ENCODE measurements at places on chromosomes 12 and 14. TPM values are rescaled to one million over a fixed set of nuclear protein-coding genes. Genes with fewer than 3 reads are reported as not detected.

DNA sequence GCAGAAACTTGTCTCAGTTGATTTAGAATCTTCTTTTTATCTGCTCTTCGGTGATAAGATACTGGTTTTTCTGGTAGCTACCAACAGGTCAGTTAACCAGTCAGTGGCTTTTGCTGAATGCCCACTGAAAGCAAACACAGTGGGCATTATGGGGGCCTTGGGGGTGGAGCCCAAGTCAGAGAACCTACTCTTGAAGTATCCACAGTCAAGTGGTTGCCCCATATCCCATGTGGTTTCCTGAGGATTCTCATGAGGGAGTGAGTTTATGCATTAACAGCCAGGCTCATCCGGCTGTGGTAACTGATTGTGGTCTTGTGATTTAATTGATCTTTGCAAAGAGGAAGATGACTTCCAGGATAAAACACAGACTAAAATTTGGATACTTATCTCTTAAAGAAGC, 83.7 kb downstream of the ST8SIA1 start:
- H3K36me3 ChIP-seq: no peaks in the 10 kb centered on the region
- no peak for DNase-seq
- no peak overlapping the region for H3K27ac ChIP-seq

GRCh38 chr14:63174760-63175191, 29.5 kb upstream of the RHOJ start:
- H3K4me3 ChIP-seq: no peak overlapping the region
- H3K36me3 ChIP-seq: no peaks in the 10 kb centered on the region
- no peak overlapping the region for H3K27ac ChIP-seq
- no peaks in the 10 kb centered on the region for H3K4me1 ChIP-seq
- peak; percentile 11 for DNase-seq

The TRIM9 gene
- 0.76 TPM for total RNA-seq

The DAD1 gene
- total RNA-seq: 219 TPM

The RD3L gene
- total RNA-seq: not detected

- DNase-seq: no peak
- peaks cover 8% of the 10 kb centered on the region for H3K4me1 ChIP-seq
- H3K27ac ChIP-seq: no peak overlapping the region
- no peaks in the 10 kb centered on the region for H3K27me3 ChIP-seq
Observed at GRCh38 chr12:111102102-111102739, 181.8 kb upstream of the MYL2 start.

GRCh38 chr12:10136637-10137205, 6.7 kb upstream of the CLEC7A start:
- H3K4me1 ChIP-seq: peaks cover 2% of the 10 kb centered on the region
- no peak overlapping the region for H3K4me3 ChIP-seq
- no peak for DNase-seq
- H3K27me3 ChIP-seq: peaks cover 2% of the 10 kb centered on the region

The IL31 gene
- not detected for total RNA-seq

The SYNDIG1L gene
- total RNA-seq: not detected

The FITM1 gene
- total RNA-seq: 0.19 TPM

All from activated naive CD4-positive, alpha-beta T cell treated with anti-CD3 and anti-CD28 coated beads for 36 hours (primary cell).